Bronchus fibroblast of lung (primary cell): ENCODE measurements at places on chromosomes 11 and 22. TPM values are rescaled to one million over a fixed set of nuclear protein-coding genes. Genes with fewer than 3 reads are reported as not detected.

EFCAB6 gene
- total RNA-seq = 0.50 and 0.74 TPM in 2 replicates

DLG2 gene
- 0.17 and 0.45 TPM in 2 replicates for total RNA-seq

CST6 gene
- total RNA-seq = 0.84 and 1.0 TPM in 2 replicates

C11orf42 gene
- not detected in 2 replicates for total RNA-seq

LRP4 gene
- total RNA-seq = 1.2 TPM in 2 replicates

APOL5 gene
- total RNA-seq = not detected in 2 replicates

SCN3B gene
- not detected in 2 replicates for total RNA-seq

DERL3 gene
- total RNA-seq = 1.3 and 1.5 TPM in 2 replicates

MMP8 gene
- total RNA-seq = not detected in 2 replicates

DEPDC7 gene
- total RNA-seq = 4.0 and 4.5 TPM in 2 replicates

ACTN3 gene
- not detected in 2 replicates for total RNA-seq

TRIM5 gene
- total RNA-seq = 14.1 and 15.6 TPM in 2 replicates

MS4A4A gene
- not detected in 2 replicates for total RNA-seq

ELF5 gene
- not detected in 2 replicates for total RNA-seq

CCDC179 gene
- total RNA-seq = not detected in 2 replicates

ADM gene
- total RNA-seq = 129 and 152 TPM in 2 replicates

KRTAP5-8 gene
- not detected in 2 replicates for total RNA-seq

SEC14L6 gene
- total RNA-seq = under 0.01 and 0.50 TPM in 2 replicates

C11orf97 gene
- not detected in 2 replicates for total RNA-seq

EMSY gene
- 13.3 and 22.3 TPM in 2 replicates for total RNA-seq

PDE3B gene
- total RNA-seq = 2.8 and 3.4 TPM in 2 replicates
